ENCODE measurements at places on chromosomes 11 and 22.

DNA sequence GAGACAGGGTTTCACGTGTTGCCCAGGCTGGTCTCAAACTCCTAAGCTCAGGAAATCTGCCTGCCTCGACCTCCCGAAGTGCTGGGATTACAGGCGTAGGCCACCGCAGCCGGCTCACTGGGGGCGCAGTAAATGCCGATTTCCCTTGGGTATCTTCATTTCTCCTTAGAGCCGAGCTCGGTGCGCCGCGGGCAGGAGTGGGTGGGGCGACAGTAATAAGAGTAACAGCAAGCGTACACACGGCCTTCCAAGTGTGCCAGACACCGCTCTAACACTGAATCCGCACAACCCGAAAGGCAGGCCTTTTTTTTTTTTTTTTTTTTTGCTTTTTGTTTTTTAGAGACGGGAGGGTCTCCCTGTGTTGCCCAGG is 500 bp upstream of the ADSL start:
- no peak for DNase-seq

DNA sequence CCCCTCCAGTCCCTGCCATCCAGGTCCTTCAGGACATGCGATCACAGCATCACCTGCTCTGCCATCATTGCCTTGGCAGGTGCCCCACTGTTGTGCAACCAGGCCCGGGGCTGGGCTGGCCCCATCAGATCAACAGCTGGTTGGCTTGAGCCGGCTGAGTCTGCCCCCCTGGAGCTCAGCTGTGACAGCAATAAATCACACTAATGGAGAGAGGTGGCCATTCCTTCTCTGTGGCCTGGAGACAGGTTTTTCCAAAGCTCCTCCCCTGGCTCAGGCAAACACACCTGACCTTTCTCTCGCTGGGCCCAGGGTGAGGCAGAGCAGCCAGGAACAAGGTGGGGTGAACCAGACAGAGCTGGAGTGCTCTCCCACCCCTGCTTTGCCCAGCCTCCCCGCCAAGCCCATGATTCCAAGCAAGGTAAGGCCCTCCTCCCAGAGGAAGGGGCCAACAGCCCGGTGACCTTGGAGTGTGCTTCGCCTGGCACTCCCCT is 8.9 kb upstream of the FXYD2 start:
- no peak for DNase-seq

DNA sequence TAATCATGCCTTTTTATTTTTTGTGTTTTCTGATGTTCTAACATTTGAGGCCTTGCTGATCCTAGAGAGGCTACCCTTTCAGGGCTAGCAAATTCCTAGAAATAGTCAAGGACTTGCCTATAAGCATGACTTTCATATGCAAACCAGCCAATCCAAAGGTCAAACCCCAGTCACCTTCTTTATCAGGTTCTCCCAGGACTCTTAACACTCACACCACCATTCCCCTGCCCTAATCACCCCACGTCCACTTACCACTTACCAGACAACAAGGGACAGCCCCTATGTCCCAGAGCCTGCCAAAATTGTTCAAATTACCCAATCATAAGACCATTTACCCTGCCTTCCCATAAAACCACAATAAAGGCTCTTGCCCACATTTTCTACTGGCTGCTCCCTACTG is 1339.8 kb downstream of the LRRC4C start:
- DNase-seq, result no peak

- DNase-seq, result no peak
These were observed 351.2 kb downstream of the OPCML start for GRCh38 chr11:133181066-133181465.

Data from stimulated activated CD4-positive, alpha-beta T cell treated with anti-CD3 and anti-CD28 coated beads, Interleukin-15, amount 100 ng/mL, for 1 hour (primary cell).